ENCODE measurements at places on chromosomes 16 and 17. TPM values are rescaled to one million over a fixed set of nuclear protein-coding genes. Genes with fewer than 3 reads are reported as not detected.

Gene C17orf67
- polyA plus RNA-seq, result 2.8 TPM

Gene KRT32
- polyA plus RNA-seq, result not detected

Gene CACNG3
- polyA plus RNA-seq, result not detected

Gene PRAC2
- not detected for polyA plus RNA-seq

Gene MRPS23
- polyA plus RNA-seq, result 44.9 TPM

Gene INCA1
- 3.4 TPM for polyA plus RNA-seq

Gene ATP1B2
- 0.61 TPM for polyA plus RNA-seq

DNA sequence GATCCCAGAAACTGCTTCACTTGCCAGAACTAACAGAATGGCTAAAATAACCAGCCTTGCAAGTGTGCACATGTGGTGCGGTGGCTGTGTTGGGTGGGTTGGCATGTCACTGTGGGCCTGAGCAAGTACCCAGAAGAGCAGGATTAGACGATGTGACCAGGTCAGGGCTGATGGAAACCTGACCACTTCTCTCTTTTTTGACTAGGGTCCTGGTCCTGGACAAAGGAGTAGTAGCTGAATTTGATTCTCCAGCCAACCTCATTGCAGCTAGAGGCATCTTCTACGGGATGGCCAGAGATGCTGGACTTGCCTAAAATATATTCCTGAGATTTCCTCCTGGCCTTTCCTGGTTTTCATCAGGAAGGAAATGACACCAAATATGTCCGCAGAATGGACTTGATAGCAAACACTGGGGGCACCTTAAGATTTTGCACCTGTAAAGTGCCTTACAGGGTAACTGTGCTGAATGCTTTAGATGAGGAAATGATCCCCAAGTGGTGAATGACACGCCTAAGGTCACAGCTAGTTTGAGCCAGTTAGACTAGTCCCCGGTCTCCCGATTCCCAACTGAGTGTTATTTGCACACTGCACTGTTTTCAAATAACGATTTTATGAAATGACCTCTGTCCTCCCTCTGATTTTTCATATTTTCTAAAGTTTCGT is 16.7 kb downstream of the ANKRD40 start:
- DNase-seq, result no peak

GRCh38 chr16:87465306-87465705 is 27.5 kb downstream of the ZCCHC14 start:
- DNase-seq, result peak; percentile 54

- DNase-seq, result no peak
These were observed 278 bp downstream of the RAB11FIP3 start for GRCh38 chr16:425740-426114.

GRCh38 chr16:52465711-52466267 is 81.2 kb downstream of the TOX3 start:
- no peak for DNase-seq

GRCh38 chr16:2799859-2800226 is 1.6 kb downstream of the PRSS41 start:
- no peak for DNase-seq

- DNase-seq, result no peak
These were observed 363.7 kb upstream of the SOX9 start for GRCh38 chr17:71757156-71757555.

- no peak for DNase-seq
These were observed 1060.2 kb downstream of the CDH11 start for GRCh38 chr16:64061621-64062020.

DNA sequence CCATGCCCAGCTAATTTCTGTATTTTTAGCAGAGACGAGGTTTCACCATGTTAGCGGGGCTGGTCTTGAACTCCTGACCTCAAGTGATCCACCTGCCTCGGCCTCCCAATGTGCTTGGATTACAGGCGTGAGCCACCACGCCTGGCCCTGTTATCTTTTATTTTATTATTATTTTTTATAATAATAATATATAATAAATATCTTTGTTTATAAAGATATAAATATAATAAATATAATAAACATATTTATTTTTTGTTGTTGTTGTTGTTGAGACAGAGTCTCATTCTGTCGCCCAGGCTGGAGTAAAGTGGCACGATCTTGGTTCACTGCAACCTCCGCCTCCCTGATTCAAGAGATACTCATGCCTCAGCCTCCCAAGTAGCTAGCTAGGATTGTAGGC is 7.0 kb upstream of the RNF157 start:
- DNase-seq, result no peak

DNA sequence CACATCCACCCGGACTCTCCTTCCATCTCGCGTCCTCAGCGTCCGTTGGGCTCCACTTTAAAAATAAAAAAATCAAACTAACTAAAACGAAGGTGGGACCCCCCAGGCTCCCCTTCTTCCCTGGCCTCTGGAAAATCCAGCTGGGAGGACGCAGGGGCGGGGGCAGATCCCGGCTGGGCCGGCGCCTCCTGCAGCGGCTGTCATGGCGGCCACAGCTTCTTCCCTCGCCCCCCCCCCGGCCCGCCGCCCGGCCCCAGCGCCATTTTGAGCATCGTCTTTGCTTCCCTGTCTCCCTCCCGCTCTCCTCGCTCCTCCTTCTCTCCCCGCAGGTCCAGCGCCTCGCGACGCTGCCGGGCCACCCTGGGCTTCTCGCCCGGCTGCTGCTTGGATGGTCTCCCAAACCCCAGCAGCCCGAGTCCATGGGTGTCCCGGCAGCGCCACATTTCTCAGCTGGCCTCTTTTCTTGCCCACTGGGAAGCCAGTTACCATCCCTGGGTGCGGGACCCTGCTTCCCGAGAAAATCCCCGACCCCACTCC is 3.3 kb downstream of the HOXB2 start:
- peak; percentile 93 for DNase-seq

DNA sequence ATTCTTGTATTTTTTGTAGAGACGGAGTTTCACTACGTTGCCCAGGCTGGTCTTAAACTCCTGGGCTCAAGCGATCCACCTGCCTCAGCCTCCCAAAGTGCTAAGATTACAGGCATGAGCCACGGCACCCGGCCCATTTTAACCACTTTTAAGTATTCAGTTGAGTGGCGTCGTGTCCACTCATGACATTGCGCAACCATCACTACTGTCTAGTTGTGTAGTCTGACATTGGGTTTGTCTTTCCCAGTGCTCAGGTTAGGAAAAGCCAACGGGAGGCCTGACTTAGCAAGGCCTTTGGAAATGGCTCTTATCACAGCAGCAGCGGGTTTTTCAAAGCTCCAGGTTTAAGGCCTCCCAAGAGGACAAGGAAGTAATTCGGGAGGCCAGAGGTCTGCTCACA is 58.7 kb downstream of the LITAF start:
- no peak for DNase-seq

DNA sequence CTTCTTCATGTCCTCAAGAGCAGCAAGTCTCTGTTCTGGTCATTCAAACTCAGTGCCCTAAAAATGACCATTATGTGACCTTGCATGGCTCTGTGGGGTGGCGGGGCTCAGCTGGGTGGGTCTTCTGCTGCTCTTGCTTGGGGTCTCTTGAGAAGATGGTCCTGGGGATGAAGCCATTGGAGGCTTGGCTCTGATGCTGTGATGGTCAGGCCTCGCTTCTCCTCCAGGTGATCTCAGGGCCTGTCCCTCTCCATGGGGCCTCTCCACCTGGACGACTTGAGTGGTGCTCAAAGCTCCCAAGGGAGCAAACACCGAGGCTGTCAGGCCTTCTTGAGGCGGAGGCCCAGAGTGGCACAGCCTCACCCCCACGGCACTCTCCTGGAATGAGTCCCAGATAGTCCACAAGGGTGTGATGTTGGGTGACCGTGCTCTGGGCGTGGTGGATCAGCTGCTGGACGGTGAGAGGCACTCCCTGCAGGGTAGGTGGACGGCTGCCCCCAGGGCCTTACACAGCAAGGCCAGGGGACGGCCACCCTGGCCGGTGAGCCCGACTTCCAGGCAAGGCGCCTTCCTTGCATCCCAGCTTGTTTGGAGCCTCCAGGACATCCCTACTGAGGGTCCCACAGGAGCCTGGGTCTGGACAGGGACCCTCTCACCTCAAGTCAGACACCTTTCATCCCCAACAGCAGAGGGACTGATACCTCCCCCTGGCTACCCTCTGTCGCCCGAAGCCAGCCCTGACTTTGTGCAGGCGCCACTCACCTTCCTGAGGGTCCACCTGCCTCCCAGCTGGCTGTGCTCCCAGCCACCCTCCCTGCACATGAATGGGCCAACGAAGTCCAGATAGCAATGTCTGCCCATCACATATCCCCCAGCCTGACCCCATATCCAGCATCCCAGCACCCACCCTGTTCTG is 48.7 kb downstream of the USP22 start:
- DNase-seq, result no peak

DNA sequence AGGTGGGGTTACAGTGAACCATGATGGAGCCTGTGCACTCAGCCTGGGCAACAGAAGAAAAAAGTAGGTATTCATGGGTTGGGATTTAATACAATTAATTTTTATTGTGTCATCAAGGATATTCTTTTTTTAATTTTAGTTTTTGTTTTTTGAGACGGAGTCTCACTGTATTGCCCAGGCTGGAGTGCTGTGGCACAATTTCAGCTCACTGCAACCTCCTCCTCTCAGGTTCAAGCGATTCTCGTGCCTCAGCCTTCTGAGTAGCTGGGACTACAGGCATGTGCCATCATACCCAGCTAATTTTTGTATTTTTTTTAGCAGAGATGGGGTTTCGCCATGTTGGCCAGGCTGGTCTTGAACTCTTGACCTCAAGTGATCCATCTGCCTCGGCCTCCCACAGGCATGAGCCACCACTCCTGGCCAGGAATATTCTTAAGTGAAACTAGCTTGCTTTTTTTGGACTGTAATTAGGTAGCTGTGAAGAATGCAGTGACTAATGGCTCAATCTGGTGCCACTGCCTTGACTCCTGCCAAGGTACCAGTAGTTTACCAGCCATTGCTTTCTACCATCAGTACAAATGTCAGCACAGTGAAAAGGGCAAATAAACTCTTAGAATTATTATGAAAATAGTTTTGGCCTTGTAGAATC is 4.8 kb downstream of the PPM1D start:
- no peak for DNase-seq

DNA sequence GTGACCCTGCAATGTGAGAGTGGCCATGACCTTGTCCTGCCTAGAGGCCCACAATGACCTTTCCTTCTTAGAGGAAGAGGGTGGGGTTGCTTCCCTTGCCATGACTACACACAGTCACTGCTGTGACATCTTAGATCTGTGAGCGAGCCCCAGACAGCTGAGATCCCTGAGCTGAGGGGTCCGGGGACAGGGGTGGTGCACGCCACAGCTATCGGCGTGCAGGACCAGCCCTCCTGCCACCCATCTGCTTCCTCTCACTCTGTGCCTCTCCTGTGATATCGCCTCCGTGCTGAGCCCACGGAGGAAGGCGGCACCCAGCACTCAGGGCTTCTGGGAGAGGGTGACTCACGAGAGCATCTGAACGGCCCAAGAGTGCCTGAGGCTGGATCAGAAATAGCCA is 35.2 kb downstream of the KIAA0513 start:
- no peak for DNase-seq

DNA sequence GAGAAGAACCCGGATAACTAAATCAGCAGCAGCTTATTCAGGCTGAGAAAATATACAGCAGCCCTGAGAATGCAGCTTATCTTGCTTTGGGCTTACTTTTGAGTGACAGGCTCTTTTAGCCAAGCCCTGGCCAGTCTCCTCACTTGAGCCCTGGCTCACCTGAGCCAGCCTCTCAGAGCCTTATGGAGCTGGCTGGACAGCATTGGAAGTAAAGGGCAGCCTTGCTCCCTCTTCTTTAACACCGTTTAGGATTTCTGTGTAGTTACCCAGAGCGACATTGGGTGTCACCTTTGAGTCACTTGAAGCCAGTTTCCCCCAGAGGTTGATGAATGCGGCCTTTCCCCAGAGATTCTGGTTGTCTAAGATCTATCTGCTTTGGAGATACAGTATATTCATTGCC is 7.7 kb upstream of the NPIPB2 start:
- DNase-seq, result peak; percentile 38

DNA sequence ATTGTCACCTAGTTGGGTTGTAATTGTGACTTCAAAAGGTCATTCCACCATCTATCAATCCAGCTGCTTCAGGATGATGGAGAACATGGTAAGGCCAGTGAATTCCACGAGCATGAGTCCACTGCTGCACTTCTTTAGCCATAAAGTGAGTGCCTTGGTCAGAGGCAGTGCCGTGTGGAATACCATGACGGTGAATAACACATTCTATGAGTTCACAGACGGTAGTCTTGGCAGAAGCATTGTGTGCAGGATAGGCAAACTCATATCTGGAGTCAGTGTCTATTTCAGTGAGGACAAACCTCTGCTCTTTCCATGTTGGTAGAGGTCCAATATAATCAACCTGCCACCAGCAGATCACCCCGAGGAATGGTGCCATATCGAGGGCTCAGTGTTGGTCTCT is 650.9 kb downstream of the KCNJ2 start:
- no peak for DNase-seq

- DNase-seq, result no peak
These were observed 26.0 kb upstream of the SPPL2C start for GRCh38 chr17:45818699-45819098.

GRCh38 chr17:57679906-57680695 is 65.0 kb downstream of the CCDC182 start:
- DNase-seq, result peak; percentile 71

DNA sequence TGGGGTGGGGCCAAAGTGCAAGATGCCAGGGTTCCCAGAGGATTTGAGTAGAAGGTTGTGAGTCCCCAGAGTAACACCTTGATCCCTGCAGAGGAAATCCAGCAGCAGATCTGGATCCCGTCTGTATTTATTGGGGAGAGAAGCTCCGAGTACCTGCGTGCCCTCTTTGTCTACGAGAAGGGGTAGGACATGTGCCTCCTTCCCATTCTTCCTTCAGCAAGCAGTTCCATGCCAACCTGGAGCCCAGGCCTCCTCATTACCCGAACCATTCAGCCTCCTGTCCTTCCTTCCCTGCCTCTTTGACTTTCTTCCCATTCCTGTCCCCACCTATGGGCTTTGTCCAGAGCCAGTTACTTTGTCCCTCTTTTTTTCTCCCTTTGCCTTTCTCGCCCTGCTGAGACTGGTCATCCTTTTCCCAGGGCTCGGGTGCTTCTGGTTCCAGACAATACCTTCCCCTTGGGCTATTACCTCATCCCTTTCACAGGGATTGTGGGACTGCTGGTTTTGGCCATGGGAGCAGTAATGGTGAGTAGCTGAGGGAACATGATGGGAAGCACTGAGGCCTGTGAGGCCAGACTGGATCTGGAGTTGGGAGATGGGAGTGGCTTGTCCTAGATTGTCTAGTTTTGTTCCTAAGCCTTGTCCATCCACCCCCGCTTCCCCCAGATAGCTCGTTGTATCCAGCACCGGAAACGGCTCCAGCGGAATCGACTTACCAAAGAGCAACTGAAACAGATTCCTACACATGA is 2.9 kb downstream of the RNF167 start:
- no peak for DNase-seq

Data from lung (tissue), 17 donors.